ENCODE measurements at places on chromosomes 6 and 20.

GRCh38 chr6:100445512-100445911 is 19.2 kb downstream of the SIM1 start:
- no peak for DNase-seq

DNA sequence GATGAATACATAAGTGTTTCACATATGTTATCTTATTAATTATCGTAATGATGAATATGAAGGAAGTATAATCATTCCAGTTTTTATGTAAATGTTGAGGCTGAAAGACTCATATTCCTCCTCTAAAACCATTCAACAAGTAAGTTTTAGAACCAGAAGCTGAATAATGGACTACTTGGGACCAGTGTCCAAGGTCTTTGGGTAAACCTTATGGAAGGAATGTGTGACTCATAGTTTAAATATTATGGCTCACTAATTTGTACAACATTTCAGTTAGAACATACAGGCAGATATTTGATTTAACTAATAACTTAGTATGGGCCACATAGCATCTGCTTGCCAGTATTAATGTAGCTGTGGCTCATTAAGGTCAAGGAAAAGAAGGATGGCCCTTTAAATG is 209.6 kb downstream of the TFAP2B start:
- no peak for DNase-seq

DNA sequence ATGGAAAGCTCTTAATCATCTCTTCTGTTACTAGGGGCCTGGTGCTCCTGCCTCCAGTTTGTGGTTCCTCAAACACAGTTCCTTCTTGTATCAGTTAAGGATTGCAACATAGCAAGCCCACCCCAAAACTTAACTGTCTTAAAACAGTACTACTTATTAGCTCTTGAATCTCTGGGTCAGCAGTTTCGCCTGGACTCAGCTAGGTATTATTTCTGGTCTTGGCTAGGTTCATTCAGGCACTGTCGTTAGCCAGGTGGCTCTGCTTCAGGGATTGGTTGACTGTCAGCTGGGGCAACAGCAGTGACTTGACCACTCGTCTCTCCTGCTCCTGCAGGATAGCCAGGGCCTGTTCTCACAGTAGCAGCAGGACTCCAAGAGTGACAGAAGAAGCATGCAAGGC is 30.0 kb upstream of the RALY start:
- DNase-seq: no peak

DNA sequence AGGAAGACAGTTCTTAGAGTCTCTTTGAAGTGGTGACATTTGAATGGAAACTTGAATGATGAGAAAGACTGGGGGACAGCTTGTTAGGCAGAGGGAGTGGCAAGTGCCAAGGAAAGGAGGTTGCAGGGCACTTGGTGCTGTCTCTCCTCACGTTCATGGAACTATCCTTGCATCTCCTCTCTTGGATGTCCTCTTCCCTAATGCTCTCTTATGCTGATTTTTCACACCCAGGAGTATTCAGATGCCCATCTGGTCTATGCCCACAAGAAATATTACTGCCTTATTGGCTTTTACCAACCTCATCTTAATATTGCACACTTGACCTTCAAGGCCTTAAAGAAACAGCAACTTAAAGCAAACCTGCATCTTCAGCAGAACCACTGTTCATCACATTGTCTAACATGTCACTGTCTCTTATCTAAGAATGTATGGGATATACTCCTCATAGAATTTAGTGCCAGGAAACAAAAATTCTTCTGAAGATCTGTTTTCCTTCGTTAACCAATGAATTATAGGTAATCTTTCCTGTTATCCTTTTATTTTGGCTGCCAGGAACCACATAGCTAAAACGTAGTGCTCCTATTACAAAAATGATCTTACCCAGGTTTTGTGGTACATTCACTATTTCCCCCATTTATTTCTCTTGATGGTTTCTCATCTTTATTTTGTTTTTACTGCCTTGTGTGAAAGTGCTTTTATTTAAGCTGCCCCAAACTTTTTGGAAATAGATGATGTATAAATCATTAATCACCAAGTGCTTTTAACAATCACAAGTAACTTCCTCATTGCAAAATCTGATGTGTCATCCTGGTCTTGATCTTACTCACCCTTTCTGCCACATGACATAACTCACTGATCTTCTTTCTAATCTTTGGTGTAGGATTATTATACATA is 12.8 kb downstream of the RGS17 start:
- DNase-seq: peak; percentile 25

GRCh38 chr6:150056156-150056555 is 12.8 kb downstream of the ULBP3 start:
- DNase-seq: no peak

GRCh38 chr6:101114703-101115102 is 233.6 kb upstream of the ASCC3 start:
- DNase-seq: peak; percentile 27

DNA sequence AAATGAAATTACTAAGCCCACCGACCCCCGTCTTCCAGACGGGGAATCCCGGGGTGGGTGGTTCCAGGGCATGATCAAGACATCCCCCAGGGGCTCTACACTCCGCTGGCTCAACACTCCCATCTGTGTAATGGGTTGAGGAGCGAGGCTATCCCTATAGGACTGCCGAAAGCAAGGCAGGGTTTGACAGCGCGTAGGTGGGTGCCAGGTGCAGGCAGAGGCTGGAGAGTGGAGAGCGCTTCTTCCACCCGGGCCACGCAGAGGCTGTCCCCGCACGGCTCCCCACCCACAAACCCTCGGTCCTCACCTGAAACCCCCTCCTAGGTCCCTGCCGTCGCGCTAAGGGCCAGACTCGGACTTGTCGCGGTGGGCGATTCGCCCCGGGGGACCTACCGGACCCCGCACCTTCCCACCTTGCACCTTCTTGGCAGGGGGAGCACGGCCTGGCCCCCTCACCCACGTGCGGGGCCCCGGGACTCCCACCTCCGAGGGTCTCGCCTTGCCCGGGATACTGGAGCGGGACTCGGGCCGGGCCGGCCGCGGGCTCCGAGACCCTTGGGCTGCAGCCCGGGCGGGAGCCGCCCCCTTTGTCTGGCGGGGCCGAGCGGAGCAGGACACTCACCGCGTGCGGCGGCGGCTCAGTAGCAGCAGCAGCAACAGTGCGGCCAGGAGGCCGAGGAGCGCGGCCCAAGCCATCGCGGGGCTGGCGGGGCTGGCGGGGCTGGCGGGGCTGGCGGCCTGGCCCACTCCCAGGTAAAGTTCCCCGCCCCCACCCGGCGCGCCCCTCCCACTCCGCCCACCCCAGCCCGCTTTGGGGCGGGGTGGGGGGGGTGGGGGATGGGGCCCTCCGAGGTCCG is at the start of gene PTGIS:
Gene PTGIS, minus strand, starts transcription at position 717 of the 857 bp plus-strand sequence. Its CDS starts 21 bp downstream, at position 696.
- no peak for DNase-seq

GRCh38 chr6:2134554-2134953 is 110.9 kb downstream of the GMDS start:
- DNase-seq: no peak

DNA sequence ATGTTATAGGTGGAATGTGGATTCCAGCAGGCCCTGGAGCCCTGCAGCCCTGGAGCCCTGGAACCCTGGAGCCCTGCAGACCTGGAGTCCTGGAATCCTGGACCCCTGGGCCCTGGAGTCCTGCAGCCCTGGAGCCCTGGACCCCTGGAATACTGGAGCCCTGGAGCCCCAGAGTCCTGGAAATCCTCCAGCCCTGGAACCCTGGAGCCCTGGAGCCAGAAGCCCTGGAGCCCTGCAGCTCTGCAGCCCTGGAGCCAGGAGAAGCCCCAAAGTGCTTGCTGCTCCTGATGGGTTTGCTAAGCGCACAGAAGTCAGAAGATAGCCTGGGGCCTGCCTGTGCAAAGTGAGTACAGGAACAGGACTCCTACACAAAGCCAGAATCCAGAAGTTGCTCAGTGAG is 223.1 kb upstream of the PDE10A start:
- DNase-seq: no peak

GRCh38 chr6:131381052-131381708 is 191.8 kb upstream of the ARG1 start:
- DNase-seq: peak; percentile 49

DNA sequence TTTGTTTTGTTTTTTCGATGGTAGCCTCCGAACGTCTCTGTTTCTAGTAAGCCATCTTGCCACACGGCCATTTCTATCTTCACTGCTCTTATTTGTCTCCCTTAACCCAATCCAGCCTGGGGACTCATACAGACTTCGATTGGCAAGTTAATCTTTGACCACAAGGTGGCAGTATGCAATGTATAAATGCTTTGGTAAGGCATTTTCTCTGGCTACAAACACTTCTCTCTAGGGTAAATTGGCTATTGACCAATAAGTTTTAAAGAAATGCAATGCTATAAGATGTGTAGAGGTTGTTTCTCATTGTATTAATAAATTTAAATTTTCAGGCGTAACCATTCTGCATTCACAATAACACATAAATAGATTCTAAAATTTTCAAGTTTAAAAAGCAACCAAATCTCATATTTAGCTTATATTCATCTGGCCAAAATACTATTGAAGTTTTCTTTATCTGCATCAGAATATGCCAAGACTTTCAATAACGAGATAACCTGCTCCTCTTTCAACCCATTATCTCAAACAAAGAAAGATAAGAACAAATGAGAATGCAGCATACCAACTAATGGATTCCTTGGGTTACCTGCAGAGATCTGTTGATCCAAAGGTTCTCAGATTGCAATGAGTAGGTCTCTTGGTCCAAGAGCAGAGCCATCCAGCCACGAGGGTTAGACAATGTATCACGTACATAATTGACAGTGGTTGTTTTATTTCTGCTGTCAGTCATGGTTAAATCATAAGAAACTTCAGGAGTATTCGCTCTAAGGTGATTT is 231.9 kb downstream of the PKHD1 start:
- peak; percentile 0 for DNase-seq

DNA sequence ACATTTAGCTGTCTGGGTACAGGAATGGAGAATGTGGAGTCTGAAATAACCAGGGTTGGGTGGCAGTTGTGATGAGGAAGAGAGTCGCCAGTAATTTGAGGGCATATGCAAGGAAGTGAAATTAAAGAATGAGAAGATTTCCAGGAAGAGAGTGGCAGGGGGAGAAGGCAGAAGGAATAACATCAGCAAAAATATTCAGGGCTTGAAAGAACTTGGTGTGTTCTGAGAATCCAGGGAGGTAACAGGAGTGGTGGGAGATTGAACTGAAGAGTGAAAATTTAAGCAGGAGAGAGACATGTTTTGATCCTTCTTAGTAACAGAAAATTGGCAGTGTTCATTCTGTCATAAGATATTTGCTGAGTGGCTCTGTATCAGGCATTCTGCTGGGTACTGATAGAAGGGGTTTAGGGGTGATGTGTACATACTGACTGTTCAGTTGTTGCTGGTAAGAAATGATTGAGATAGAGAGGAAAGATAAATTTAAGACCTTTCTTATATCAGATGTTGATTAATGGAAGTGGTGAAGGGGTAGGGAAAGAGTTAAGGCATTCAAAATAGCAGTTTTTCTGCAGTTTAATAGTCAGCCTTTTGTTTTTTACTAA is 54.7 kb downstream of the PHF20 start:
- no peak for DNase-seq

Measured in HFF-Myc (cell line).